Glomerular endothelial cell (primary cell): ENCODE measurements at places on chromosomes 3 and 15.

- no peak for DNase-seq
These were observed 61.6 kb downstream of the STAG1 start for GRCh38 chr3:136690599-136690998.

GRCh38 chr15:67383899-67384298 is 129.3 kb downstream of the IQCH start:
- DNase-seq = no peak

- DNase-seq = no peak
These were observed 33.1 kb downstream of the KLHL25 start for GRCh38 chr15:85761635-85762034.

DNA sequence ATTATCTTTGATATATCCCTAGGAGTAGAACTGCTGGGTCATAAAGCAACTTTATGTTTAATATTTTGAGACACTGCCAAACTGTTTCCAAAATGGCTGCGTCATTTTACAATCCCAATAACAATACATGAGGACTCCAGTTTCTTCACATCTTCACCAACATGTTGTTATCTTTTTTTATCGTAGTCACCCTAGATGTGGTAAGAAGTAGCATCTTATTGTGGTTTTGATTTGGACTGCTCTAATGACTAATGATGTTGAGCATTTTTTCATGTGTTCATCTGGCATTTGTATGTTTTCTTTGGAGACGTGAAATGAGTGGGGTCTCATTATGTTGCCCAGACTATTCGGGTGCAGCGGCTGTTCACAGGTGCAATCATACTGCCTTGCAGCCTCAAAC is 83.8 kb downstream of the MAP4 start:
- DNase-seq = no peak
